Renal cortex interstitium (tissue), 15 donors: ENCODE measurements at places on chromosomes 1 and 21.

DNA sequence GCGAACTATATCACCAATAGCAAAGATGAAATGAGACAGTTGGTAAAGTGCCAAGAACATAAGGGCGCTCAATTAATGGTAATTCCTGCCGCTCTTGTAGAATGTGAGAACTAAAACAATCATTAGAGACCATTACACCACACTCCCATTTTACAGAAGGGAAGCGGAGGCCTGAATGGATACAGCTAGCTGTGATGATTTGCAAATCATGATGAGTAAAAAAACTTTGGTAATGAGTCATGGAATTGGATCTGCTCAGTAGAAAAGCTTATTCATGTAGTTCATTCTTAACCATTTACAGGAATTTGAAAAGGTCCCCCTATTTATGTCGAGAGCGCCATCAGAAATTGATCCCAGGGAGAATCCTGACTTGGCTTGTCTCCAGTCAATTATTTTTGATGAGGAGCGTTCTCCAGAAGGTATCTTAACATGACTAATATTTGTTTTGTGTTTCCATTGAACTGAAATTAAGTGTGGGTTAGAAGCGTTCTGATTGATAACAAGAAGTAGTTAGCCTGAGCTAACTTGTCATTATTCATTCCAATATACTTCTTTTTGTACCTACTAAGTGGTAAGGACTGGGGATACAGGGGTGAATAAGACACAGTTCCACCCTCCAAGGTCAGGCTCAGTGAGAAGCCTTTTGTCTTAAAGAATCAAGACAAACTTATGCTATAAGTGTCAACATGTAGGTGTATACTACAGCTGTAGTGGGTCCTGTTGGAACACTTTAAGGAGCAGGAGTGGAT is 812 bp downstream of the TTC4 start:
- no peak for DNase-seq

DNA sequence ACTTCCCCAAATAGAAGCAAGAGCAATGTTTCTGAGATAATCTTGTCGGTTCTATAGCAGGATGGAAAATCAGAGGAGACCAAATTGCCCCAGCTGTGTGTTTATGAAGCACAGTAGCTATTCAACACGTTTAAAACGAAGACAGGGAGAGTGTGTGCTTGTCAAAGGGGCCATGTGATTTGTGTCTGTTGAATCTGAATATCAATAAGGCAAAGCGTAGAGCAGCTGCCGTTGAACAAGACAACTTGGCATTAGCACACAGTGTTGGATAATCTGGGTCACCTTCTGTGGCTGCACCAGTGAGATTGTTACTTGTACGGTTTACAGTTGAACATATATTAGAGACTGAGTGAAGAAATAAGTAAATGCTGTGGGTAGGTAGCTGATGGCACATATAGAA is 1.0 kb downstream of the CRB1 start:
- DNase-seq, result no peak

- DNase-seq, result peak; percentile 56
Observed at GRCh38 chr1:91282695-91283420, 121.8 kb downstream of the HFM1 start.

DNA sequence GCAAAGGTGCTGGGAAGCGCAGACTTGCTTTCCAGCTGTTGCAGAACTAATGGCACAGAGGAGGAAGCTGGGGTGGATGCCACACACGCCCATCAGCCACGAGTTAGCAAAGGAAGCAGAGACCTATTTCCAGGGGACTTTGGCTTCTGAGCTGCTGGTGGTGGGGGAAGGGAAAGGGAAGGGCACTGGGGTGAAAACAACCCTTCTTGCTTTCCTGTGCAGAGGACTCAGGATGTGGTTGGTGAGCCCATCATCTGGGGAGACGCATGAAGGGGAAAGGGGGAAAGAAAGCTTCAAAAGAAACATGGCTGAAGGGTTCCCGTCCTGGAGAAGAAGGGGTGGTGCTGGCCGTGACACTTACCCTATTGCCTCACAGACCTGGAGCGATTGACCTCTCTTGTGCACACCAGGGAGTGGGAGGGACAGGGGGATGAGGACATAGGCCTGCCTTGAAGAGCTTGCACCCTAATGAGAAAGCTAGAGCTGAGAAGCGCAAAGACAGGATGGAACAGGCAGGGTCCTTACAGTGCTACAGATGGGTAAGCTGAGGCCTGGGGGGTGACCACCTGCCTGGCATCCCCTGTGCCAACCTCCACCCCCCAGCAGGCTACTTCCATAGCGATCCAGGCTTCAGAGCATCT is 140.8 kb upstream of the RAB4A start:
- no peak for DNase-seq

- DNase-seq, result no peak
Observed at GRCh38 chr21:34626131-34626530, 11.2 kb upstream of the RCAN1 start.

- DNase-seq, result no peak
Observed at GRCh38 chr1:107946794-107947193, 18.2 kb downstream of the VAV3 start.

- no peak for DNase-seq
Observed at GRCh38 chr1:19091196-19091953, 118.7 kb downstream of the UBR4 start.

DNA sequence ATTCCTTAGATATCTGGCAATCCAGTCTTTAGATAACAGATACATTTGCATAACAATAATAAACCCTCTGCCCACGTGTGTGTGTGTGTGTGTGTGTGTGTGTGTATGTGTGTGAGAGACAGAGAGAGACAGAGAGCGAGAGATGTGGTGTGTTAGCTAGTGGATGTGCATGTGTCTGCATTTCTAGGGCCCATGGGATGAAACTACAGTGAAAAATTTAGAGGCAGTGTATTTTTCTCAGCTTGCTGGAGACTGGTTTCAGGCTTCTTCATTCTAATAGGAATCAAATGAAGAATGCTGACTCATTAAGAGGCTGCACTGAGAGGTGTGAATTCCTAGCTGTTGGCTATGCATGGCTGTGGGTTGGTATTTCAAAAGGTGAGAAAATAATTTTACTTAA is 303.2 kb downstream of the LMX1A start:
- no peak for DNase-seq

- DNase-seq, result no peak
Observed at GRCh38 chr1:198496216-198497143, 44.0 kb downstream of the ATP6V1G3 start.

DNA sequence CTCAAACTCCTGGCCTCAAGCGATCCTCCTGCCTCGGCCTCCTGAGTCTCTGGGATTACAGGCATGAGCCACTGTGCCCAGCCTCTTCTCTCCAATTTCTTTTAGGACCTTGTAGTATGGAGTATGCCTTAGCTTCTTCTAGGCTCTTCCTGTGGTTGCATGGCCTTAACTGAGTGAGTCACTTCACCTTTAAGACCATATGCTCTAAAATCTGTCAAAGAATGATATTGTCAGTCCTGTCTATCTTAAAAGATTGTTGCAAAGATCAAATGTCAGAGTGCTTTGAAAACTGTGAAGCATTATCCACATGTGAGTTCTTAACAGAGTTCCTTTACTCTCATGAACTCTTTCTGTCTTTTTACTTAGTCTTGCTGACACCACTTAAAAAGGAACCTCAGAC is 37.2 kb downstream of the ATP2B4 start:
- no peak for DNase-seq

DNA sequence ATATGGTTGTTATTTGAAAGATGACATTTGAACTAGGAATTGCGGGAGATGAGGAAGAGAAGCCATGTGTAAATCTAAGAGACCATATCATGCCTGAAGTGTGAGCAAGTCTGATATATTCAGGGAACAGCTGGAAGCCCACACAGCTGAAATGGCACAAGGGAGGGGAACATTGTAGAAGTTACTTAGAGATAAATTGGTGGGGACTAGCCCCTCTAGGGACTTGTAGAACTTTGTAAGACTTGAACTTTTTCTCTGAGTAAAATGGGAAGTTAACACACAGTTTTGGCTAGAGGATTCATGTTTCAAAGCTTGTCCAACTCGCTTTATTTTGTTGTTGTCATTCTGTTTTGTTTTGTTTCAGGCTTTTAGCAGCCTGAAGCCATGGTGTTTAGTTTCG is 216.4 kb downstream of the FMN2 start:
- no peak for DNase-seq

DNA sequence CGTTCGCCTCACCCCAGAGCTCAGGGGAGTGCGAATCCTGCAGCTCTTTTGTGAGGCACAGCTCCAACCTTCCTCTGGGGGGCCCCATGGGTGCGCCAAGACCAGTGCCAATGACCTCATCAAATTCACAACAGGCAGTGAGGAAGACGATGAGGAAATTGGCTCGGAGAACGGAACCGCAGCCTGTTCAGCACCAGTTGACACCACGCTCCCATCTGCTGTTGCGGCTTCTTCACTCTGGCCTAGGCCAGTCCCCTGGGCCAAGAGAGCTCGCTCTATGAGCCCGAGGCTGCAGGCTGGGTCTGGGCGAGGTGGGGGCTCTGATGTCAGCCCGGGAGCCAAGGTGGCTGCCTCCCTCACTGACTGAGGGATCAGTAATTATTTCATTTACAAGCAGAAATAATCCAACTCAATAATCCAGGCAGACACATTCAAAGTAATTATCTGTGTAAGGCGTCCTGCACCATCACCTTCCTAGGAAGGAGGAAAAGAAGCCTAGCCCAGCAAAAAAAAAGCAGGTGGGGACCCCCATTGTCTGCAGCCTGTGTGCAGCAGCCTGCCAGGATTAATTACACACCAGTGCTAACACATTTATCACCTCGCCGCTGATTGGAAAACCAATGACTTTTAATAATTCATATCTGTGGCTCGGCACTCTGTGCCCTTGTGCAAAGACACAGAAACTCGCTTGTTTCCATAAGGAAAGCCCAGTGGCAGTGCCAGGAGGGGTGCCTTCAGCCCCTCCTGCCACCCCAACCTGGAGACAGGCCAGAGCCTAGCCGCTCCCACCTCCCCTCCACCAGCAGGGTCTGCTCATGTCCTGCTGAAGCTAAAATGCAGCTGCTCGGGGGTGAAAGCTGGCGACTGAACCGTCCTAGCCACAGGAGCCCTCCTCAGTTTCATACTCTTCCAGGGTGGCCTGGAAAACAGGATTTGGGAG is 1.9 kb downstream of the PLEKHA6 start:
- no peak for DNase-seq

GRCh38 chr1:36956570-36956969 is 77.7 kb downstream of the GRIK3 start:
- DNase-seq, result no peak

GRCh38 chr1:90488451-90488850 is 228.7 kb downstream of the BARHL2 start:
- DNase-seq, result no peak

DNA sequence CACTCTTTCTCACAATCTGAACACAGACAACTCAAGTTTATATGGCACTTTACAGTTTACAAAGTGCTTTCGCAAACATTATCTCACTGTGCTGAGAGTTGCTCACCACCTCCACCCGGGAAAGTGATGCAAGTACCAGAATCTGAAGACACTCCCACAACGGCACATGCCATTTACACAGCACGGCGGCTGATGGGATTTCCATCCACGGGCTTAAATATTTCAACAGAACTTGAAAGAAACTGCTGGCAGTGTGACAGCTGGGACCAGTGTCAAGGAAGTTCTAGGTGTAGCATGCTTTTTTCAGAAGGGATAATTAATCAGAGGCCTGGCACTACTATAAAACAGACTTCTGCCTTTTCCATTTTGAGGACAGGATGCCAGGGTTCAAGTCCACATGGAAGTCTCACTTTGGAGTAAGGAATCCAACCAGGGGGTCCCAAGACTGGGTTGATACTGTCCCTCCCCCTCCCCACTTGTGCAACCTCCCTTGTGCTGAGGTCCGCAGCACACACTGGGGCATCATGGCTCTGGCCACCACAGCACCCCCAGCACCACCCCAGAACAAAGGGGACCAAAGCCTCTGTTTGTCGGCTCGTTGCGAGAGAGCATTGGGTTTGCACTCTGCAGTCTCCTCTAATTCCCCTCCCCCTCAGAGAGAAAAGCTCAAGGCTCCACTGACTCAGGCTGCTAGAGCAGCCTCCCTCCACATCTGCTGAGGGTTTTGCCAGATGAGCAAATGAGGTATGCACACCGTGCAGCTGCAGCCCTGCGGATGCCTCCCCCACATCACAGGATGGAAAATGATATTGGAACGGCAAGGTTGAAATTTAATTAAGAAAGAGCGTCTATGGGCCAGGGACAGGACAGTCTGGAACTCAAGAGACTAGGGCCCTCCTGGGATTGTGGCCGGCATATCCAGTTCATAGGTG is 154.9 kb downstream of the TGFBR3 start:
- DNase-seq, result no peak

DNA sequence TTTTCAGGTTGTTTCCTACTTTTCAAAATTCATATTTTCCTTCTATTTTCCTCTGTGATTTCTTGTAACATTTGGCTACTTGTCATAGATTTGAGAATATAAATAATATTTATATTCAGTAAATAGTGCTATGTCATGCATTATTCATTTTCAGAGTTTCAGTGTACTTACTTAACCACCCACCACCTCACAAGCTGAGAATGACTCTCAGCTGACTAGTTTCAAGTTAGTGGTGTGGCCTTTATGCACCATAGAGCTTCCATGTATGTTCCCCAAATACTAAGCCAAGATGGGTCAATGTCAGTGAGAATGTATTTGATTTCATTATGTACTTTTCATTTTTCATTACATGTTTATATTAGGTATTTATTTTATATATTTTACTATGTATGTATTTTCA is 56.9 kb upstream of the RGS1 start:
- no peak for DNase-seq

DNA sequence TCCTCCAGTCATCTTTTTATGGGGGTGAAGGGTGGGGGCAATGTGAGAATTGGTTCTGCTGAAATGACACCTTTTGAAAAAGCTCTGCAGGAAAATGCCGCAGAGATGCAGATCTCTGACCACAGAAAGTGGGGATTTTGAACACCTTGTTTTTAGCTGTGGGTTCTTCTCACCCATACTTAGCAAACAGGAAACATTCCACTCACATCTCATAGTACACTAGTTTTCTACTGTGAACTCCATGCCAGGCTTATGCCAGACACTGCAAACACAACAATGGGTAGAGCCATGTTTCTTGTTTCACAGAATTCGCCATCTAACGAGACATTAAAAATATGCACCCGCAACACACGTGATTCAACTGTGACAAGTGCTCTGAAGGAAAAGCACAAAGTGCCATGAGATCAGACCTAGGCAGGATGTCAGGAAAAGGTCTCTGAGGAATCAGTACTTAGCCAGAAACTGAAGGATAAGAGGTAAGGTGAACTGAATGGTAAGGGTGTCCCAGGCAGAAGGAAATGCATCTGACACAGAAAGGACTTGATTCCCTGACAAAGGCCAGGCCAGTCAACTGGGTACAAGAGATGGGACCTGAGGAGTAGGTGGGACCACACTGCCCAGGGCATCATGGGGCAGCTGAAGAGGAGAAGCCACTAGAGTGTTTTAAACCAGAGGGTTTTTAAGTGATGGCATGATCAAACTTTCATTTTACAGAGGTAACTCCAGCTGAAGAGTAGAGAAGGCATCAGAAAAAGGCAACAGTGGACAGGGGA is 83.8 kb upstream of the JAK1 start:
- DNase-seq, result no peak

GRCh38 chr1:69845655-69846054 is 277.9 kb downstream of the LRRC7 start:
- DNase-seq, result no peak
